Ureter (tissue), 1 donor: ENCODE measurements at places on chromosomes 2 and 18. TPM values are rescaled to one million over a fixed set of nuclear protein-coding genes. Genes with fewer than 3 reads are reported as not detected.

DNA sequence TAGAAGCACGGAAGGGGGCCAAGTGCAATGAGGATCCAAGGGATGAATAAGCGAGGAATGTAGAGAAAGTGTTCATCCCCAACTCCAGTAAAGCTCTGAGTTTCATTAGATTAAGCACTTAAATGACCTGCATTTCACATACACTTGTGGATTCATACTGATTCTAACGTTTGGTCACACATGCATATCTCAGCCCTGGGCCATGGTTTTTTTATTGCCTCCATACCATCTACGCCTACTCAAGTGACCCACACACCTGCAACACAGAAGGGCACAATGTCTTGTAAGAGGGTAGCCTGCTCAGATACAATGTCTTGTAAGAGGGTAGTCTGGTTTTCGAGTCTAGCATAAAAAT lies 566 bp upstream of the MRPS5 start:
- DNase-seq: no peak

GRCh38 chr18:36309436-36310391 lies 12.2 kb downstream of the FHOD3 start:
- peak; percentile 73 for DNase-seq

DNA sequence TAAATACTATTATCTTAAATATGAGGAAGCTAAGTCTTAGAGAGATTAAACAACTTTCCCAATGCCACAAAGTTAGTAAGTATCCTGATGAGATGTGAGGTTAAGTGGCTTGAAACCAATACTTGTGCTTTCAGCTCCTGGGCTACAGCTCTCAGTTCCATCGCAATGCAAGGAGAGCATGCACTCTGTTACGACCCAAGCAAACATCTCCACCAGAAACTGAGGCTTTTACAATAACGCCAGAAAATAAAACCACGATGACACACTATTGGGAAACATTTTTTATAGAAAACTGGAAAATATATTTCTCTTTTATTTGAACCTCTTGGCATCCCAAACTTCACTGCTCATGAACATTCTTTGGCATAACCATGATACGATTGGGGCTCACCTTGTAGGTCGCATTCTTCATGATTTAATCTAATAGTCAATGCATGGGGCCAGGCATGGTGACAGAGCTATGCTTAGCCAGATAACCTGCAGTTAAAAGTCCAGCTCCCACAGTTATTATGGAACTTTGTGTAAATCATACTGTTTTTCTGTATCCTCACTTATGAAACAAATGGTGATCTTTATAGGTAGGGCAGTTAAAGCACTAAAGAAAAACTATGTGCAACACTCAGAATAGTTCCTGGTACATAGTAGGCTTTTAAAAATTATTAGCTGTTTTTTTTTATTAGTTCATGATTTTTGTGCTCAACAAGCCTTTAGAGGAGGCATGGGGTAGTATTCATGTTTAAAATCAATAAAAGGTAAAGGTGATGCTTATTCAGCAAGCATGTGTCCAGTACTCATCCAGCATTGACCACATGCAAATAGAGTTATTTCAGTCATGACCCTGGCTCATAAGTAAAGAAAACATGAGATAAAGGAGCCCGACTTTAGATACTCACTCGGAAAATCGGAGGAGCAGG lies 238.3 kb upstream of the TRIB2 start:
- DNase-seq: no peak

DNA sequence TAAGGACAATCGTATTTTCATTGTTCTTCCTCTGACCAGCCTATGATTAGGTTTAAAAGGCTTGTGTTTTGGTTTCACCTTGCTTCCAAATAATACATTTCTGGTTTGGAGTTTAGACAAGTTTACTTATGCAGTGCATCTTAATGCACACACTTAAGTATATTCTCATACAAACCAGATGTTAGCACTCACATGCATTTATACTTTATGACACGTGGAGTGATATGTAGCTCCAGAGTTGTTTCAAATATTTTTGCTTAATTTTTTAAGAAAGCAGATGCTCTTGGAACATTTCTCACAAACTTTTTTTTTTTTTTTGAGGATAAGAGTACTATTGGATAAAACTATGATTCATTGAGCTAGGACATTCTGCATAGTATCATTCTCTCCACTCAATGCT lies 109.9 kb downstream of the PDE1A start:
- DNase-seq: no peak

DNA sequence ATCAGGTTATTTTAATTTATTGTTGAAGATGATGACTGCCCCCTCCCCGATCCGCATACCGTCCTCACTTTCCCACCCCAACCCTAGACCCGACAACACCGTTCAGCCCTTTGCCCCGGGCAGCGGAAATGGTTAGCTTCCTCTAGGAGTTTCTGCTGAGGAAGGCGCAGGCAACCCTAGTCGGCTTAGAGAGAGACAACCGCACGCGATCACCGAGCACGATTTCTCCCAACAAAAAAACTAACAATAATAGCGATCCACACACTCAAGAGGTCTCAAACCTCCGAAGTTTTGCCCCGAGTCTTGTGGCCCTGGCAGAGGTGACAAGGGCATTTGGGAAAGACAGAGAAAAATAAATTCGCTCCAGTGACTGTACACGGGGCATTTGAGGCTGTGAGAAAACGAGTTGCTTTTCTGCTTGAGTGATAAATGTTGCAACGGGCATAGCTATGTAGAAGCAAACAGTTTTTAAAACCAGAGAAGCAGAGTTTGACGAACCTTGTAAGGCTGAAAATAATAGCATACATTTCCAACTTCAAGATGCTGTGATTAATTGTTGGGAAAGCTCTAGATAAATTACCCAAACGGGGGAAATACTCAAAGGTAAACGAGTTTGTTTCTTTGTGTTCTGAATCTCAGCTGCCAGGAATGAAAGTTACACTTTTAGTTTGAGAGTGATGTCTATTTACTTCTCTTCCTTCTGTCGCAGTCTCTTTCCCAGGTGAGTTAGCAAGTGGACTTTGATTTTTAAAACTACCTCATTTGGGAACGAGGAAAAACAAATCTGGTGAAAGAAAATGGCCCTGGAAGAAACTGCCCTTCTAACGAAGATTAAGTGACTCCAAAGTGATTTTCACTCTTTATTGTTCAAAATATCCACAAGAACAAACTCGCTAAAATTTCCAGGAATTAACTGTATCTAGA lies 11.0 kb upstream of the SIX3 start:
- DNase-seq: no peak

DNA sequence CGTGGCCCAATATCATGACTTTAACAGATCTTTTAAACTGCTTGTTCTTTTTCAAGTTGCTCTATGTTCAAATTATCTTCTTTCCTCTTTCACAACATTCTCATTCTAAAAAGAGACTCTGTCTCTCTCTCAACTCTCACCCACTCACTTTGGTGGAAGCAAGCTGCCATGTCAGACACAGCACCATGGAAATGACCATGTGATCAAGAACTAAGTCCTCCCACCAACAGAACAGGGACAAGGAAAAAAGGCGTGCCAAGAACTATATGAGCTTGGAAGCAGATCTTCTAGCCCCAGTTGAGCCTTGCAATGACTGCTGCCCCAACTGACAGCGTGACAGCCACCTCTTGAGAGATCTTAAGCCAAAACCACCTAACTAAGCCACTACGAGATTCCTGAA lies 23.9 kb downstream of the BAZ2B start:
- no peak for DNase-seq

DNA sequence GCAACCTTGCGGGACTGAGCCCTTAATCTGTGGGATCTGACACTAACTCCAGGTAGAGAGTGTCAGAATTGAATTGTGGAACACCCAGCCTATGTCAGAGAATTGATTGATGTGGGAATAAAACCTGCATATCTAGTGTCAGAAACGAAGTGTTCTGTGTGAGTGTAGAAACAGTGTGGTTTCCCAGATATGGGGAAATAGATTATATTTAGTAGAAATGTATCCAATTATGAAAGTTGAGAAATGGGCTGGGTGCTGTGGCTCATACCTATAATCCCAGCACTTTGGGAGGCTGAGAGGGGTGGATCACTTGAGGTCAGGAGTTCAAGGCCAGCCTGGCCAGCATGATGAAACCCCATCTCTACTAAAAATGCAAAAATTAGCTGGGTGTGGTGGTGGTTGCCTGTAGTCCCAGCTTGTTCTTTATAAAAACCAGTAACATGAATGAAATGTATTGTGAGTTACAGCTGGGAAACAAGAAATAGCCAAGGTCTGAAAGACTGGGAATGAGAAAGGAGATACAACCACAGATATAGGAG lies 4.3 kb upstream of the TP53I3 start:
- no peak for DNase-seq

The CHRND gene
- not detected for total RNA-seq

The TM4SF20 gene
- total RNA-seq: not detected

The CD302 gene
- 25.2 TPM for total RNA-seq
